Natural killer cell (primary cell): ENCODE measurements at places on chromosomes 11 and 22. TPM values are rescaled to one million over a fixed set of nuclear protein-coding genes. Genes with fewer than 3 reads are reported as not detected.

Gene IL10RA
- 286 TPM for total RNA-seq

DNA sequence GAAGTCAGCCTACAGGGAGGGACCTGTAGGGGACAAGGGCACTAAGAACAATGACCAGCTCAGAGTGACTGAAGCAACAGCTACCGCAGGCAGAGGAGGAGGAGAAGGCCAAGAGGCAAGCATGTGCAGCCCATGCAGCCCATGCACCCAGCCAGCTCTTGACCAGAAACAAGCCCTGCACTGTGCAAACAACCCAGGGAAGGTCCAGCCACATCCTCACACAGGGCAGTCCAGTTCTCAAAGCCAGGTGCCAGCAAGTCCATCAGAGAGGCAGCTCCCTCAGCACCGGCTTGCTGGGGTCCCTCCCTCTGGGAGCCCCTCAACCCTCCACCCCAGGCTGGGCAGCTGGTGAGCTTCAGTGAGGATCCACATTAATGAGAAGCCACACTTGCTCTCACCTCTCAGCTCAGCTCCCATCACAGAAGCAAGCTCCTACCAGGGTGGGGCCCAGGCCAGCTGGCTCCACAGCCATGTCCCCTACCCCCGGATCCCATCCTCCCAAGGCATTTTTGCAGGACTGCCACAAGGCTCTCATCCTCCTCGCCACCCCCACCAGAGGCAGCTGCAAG is 7.1 kb downstream of the DGCR2 start:
- DNase-seq = no peak

DNA sequence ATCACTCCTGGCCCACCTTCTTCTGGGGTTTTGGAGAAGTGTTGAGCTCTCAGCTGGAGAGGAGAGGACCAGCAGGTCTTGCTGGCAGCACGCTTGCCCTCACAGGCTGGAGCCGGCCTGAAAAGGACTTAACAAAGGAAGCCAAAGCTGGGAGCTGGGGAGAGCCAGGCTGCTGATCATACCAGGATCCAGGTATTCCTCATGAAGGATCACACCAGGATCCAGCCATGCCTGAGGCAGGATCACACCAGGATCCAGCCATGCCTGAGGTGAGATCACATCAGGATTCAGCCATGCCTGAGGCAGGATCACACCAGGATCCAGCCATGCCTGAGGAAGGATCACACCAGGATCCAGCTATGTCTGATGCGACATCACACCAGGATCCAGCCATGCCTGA is 17.0 kb downstream of the MRGPRD start:
- DNase-seq = no peak

Gene MOV10L1
- 1.7 TPM for total RNA-seq

Gene TMEM191C
- total RNA-seq = 3.4 TPM

Gene DENND6B
- total RNA-seq = 4.5 TPM

DNA sequence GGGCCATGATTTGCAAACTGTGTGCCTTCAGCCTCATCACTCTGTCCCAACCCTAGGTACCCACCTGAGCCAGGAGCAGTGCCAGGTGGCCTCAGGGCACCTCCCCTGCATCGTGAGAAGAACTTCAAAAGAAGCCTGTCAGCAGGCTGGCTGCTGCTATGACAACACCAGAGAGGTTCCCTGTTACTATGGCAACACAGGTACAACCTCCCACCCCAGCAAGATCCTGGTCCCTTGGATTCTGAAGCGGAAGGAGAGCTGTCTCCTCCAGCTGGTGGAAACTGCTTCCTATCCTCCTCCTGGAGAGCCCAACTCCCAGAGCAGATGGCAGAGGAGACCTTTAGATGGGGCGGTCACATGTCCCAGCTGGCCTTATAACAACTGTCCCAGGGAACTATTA is 2.9 kb downstream of the ZP1 start:
- no peak for DNase-seq

Gene IGSF22
- 1.2 TPM for total RNA-seq

GRCh38 chr11:84549217-84549616 is 1077.9 kb downstream of the DLG2 start:
- no peak for DNase-seq
